ENCODE measurements at places on chromosomes 7 and 10.

- DNase-seq = no peak
These were observed 165.0 kb upstream of the TBX20 start for GRCh38 chr7:35418716-35419390.

DNA sequence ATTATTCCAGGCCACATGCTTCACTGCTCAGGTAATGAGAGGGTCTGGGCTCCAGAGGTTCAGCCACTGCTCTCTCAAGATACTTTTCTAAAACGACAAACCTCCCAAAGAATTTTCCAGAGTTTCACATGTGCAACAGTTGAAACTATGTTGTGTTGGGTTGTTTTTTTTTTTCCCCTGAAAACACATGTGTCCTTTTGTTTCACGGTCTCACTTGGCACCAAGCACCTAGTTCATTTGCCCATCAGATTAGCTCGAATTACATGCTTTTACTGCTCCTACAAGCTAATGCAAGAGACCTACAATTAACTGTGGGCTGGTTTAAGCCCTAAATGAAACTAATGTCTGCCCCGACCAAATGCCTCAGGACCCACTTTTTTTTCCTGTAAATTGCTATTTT is 313.3 kb downstream of the FGFR2 start:
- DNase-seq = no peak

DNA sequence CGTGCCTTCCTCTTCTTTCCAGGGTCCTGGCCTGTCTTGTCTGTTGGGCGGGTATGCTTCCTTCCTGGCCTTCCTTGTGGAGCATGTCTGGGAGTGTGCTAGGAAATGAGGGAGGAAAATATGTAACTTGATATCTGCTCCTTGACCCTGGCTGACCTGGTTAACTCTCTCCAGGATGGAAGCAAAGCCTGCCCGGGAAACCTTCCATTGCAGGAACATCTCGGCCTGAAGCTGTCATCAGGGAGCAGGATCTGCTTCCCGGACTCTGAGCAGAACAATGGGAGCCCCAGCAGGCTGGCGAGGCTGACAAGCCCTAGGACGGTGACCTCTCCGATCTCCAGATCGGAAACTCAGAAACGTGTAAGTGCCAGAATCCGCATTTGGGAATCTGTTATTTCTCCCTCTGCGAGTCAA is 340.3 kb downstream of the FRMD4A start:
- no peak for DNase-seq

DNA sequence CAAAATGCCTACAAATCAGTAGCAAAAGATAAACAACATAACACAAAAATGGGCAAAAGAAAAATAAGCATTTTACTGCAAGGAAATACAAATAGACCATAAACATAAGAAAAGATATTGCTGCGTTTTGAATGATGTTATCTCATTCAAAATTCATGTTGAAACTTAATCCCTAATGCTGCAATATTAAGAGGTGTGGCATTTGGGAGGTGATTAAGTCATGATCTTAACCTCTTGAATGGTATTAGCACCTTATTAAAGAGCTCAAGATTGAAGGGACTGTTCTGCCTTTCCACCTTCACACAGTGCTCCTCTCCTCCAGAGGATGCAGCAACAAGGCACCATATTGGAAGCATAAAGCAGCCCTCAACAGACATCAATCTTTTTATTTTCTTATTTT is 12.4 kb upstream of the TNKS2 start:
- DNase-seq = no peak

DNA sequence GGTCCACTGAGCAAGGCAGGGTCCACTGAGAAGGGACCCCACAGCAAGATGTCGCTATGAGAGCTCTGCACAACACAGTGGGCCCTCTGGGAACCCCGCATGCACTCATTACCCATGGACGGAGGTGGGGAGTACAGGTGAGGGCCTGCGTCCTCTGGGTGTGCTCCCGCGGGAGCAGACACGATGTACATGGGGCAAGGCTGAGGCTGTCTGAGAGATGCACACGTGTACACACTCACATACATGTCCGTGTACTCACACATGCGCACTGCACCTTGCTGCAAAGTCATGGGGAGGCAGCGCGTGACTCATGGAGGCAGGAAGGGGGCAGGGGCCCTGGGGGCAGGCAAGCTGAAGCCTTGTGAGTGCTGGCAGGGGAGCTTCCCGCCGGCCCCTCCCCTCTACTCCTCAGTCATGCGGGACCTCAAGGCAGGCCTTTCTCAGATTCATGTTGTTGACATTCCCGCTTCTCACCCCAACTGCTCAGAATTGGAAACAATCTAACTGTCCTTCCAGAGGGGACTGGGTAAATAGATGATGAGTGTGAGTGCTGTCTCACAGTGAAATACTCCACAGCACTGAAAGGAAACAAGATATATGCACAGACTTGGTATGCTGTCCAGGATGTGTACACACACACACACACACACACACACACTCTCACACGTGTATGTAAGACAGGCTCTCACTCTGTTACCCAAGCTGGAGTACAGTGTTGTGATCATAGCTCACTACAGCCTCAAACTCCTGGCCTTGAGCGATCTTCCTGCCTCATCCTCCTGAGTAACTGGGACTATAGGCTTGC is 40.0 kb downstream of the GOLGA7B start:
- DNase-seq = no peak

- DNase-seq = no peak
These were observed 314.5 kb upstream of the AKR1E2 start for GRCh38 chr10:4511509-4511908.
